ENCODE measurements at places on chromosomes 5 and 9. TPM values are rescaled to one million over a fixed set of nuclear protein-coding genes. Genes with fewer than 3 reads are reported as not detected.
A peak's percentile ranks its signal among the peaks of the same experiment; 100 is the strongest.

DNA sequence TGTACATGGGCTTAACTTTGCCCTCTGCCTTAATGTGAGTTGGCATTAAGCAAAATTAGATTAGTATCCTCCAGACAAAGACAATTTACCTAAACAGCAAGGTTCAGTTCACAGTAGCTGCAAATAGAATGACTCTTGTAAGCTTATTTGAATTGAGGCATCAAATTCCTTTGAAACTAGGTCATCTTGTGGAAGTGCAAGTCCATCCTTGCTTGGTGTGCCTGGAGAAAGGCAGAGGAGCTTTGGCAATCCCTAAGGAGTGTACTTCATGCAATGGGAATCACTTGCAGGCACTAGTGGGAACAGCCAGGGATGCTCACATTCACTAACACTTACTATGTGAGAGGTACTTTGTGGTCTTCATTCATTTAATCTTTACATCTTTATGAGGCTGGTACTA is 118.3 kb downstream of the DRD1 start:
- no peaks in the 10 kb centered on the region for H3K4me1 ChIP-seq
- H3K4me3 ChIP-seq = no peak overlapping the region
- no peaks in the 10 kb centered on the region for H3K27me3 ChIP-seq
- no peak for DNase-seq
- no peak overlapping the region for H3K27ac ChIP-seq
- no peaks in the 10 kb centered on the region for H3K36me3 ChIP-seq

Gene PCDHGA3
- 2.8 TPM for total RNA-seq

Gene PCDHGC4
- not detected for total RNA-seq

- no peaks in the 10 kb centered on the region for H3K27me3 ChIP-seq
- no peak overlapping the region for H3K4me3 ChIP-seq
- DNase-seq = no peak
Measured at GRCh38 chr5:116652903-116653302, 78.3 kb upstream of the SEMA6A start.

Gene BTNL3
- not detected for total RNA-seq

GRCh38 chr5:125338440-125339174 is 592.2 kb upstream of the ZNF608 start:
- H3K4me3 ChIP-seq = no peak overlapping the region
- DNase-seq = no peak
- no peak overlapping the region for H3K27ac ChIP-seq
- no peaks in the 10 kb centered on the region for H3K4me1 ChIP-seq
- no peaks in the 10 kb centered on the region for H3K36me3 ChIP-seq

- H3K27ac ChIP-seq = no peak overlapping the region
- DNase-seq = no peak
- peaks cover 68% of the 10 kb centered on the region for H3K36me3 ChIP-seq
- H3K27me3 ChIP-seq = no peaks in the 10 kb centered on the region
Measured at GRCh38 chr9:92315456-92315855, 9.7 kb downstream of the NOL8 start.

DNA sequence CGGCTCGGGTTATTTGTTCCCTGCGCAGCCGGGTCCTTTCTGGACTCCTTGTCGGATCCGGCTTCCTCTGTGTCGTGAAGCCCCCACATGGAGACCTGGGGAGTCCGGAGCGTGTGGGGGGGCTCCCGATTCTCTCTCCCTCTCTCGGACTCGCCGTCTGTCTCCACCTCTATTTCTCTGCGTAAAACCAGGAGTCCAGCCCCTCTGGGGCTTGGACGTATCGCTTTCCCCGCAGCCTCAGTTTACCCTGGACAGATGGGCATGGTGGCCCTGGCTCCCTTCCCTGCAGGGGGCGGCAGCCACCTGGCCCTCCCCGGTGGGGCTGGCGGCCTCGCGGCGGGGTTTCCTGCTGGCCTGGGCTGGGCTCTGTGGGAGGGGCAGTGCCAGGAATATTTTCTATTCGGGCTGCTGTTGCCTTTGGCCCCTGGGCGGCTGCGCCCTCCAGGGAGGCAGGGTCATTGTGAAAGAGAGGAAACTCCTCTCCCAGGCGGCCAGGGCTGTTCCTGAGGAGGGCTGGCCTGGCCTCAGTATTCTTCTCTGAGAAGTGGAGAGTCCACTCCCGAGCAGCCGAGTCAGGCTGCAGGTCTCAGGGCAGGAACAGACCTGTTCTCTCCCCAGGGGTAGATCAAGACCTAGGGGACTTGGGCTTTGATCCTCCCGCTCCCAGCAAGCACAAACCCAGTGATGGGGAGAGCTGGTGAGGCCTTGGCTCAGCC is 665 bp downstream of the ASS1 start:
- H3K4me1 ChIP-seq = peaks cover 32% of the 10 kb centered on the region
- peak overlapping the region; percentile 77 for H3K27ac ChIP-seq
- no peak for DNase-seq
- H3K27me3 ChIP-seq = no peaks in the 10 kb centered on the region

GRCh38 chr9:81898851-81899250 is 29.4 kb upstream of the SPATA31D4 start:
- H3K4me3 ChIP-seq = no peak overlapping the region
- H3K36me3 ChIP-seq = no peaks in the 10 kb centered on the region
- no peak overlapping the region for H3K27ac ChIP-seq
- no peak for DNase-seq

DNA sequence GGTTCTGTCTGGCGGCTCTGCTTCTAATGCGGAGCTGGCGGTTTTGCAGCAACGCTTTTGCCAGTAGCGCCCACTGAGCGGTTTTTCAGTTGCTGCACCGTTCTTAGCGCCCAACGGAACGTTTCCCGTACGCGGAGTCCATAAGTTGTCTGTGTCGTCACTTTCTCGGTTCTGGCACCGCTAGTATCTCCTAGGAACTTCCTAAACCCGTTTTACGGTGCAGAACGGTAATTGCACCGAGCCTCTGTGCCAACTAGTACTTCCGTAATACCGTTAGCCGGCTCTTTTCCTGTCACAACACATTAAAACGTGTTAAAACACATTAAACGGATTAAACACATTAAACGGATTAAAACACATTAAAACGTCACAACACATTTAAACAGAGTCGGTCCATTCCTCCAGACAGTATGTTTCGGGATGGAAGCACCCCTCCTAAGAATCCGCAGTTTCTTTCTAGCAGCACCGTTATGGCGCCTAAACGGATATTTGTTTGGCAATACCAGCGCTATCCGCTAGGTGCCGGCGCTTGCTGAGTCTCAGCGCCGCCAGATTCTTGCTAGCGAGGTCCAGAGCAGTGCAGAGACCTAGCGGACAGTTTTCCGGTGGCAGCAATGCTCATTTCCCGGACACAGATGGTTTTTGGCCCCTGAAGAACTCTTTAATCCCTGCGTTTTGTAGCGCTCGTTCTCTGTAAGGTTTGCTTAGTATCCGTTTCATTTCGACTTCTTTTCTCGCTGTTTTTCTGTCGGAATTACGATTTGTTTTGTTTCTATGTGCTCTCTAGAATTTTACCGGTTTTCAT is 45.4 kb downstream of the ANXA2R start:
- H3K27me3 ChIP-seq = peaks cover 68% of the 10 kb centered on the region
- H3K27ac ChIP-seq = peak overlapping the region; percentile 88
- DNase-seq = peak; percentile 64

Gene PRRX2
- total RNA-seq = 0.75 TPM

DNA sequence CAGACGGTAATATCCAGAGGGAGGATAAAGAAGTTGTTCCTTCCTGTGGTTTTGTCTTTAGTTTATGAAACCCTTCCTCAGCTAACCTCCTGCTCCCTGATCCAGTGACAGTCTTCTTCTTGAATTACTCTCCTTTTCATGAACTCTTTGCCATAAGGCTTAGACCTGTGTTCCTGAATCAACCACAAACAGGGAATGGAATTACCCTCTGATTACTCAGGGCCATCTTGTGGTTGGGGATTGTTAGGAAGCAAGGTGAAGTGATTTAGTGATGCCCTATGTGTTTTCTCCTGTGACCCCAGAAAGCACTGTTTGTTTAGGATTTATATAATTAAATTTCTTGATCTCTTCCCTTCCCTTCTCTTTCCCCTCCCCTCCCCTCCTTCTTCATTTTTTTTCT is 409.1 kb downstream of the TAF11L14 start:
- DNase-seq = no peak
- H3K36me3 ChIP-seq = no peaks in the 10 kb centered on the region
- no peaks in the 10 kb centered on the region for H3K27me3 ChIP-seq

Gene LSM11
- total RNA-seq = 1.3 TPM

Gene TENT4A
- total RNA-seq = 12.4 TPM
